ENCODE measurements at places on chromosomes 5 and 9. TPM values are rescaled to one million over a fixed set of nuclear protein-coding genes. Genes with fewer than 3 reads are reported as not detected.

GRCh38 chr5:9533562-9534364 is 12.1 kb downstream of the SEMA5A start:
- no peak for DNase-seq

GRCh38 chr5:10278658-10279279 is 28.7 kb downstream of the CCT5 start:
- no peak for DNase-seq

GRCh38 chr5:95887977-95888376 is 65.5 kb upstream of the GLRX start:
- DNase-seq = no peak

DNA sequence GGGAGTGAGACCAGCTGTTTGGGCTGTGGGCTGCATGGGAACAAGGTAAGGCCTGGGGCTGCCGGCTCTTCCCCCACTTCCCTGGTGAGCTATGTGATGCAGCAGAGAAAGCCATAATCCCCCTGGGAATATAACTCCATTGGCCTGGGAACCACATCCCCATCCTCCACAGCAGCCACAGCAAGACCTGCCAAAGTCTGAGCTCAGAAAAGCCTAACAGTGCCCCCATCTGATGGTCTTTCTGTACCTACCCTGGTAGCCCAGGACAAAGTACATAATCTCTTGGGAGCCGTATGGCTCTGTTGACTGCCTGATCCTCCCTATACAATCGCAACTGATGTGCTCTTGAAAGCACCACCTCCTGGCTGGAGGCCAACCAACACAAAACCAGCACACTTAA is 432.6 kb downstream of the CDH18 start:
- no peak for DNase-seq

DNA sequence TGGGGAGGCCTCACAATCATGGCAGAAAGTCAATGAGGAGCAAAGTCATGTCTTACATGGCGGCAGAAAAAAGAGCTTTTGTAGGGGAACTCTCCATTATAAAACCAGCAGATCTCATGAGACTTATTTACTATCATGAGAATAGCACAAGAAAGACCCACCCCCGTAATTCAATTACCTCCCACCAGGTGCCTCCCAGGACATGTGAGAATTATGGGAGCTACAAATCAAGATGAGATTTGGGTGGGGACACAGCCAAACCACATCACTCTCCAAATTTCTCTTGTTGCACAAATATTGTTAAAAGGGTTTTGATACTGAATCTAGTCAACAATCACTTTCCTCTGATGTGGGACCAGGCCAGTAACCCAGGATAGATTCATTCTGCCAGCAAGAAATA is 1176.1 kb downstream of the CDH9 start:
- DNase-seq = no peak

DNA sequence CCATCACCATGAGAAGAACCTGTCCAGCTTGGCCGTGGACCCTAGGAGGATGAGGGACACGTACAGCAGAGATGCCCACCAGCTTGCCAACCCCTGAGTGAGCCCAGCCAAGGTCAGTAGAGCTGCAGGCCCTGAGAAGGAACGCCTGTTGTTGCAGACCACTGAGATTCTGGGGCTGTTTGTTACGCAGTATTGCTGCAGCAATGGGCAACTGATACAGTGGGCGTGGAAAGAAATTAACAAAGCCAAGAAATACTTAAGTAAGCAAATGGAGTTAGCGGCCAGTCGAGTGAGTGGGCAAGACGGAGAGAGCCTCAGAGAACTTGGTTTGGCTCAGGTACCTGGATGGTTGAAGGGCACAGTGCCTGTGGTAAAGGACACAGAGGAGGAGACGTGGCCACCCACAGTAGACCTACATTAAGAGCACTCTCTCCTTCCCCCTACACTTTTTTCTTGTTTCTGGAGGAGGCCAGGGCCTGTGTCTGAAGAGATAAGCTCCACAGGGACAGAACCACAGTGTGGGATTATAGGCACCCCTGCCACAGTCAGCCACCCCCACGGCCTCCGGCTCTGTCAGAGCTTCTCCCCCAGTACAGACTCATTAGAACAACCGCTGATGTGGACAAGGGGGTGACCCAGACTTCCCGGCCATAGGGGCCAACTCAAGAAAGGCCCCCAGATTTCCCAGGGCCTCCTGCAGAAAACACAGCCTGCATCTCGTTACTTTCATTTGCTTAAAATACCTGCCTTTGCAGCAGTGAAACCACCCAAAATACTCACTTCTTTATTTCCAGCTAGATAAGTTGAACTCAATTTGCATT is 40.1 kb upstream of the GRHPR start:
- no peak for DNase-seq

DNA sequence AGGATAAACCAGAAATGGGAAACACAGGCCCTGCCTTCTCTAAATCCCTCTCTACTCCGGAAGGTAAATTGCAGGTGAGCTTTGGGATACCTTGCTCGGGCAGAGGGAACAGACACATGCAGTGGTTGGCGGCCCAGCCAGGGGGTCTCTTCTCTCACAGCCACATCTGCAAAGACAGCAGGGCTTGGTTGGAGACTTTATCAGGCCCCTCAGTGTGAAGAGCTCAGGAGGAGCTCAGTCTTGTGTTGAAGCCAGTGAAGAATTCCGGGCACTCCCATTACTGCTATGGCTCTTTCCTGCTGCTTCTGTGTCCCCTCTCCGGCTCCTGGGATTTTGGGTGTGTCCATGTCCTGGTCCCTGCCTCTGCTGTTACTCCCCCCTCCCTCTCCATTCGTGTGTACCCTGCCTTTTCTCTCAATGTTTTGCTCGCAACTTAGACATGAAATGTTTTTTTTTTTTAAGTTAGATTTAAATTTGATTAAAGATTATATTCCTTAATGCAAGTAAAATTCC is 99.8 kb downstream of the TRIO start:
- DNase-seq = no peak

- no peak for DNase-seq
These were observed 81.5 kb upstream of the CHD1 start for GRCh38 chr5:99010294-99010693.

GRCh38 chr9:80605793-80606192 is 1034.0 kb downstream of the TLE4 start:
- DNase-seq = no peak

DNA sequence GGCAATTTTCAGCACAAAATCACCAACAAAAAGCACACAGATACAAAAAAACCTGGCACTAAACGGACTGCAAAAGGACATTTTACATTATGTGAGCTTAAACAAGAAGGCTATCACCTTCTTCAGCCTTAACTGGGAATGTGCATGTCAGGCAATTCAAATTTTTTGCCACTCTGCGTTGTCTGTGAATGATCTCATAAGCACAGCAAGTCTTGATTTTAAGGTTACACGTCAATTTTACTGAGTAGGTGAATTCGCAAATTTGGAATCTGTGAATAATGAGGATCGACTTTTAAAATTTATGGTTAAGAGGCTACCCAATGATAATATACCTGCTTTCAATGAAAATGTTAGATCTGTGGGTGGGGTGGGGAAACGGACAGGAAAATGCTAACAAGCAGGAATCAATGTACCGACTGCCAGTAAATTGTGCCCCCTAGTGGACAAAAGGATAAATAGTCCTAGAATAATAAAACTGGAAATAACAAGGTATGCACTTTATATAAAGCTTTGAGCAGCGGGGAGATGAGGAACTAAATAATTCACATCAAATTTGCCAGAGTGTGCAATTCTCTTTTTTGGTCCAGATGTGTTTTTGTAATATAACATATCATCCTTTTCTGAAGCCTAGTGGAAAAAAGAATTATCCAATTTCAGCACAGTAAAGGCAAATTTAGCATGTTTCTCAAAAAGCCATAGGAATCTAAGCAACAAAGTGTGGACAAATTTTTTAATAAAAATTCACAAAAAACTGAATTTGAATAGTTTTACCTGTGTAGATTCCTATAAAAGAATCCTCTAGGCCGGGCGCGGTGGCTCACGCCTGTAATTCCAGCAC is 20.5 kb downstream of the EQTN start:
- DNase-seq = peak; percentile 43

DNA sequence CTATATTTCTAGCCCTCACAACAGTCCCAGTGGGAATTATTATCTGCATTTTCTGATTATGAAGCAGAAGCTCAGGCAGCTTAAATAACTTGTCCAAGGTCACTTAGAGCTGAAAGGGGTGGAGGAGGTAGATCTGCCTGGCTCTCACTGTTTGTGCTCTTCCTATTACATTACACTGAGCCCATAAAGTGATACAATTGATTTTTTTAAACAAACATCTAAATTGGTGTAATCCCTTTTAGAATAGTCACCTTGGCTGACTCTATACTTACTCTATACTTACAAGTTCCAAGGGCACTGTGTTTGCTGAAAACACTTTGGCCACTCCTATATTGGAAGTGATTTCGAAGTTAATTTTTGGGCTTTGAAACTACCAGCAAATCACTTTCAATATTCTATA is 144.7 kb downstream of the APBA1 start:
- no peak for DNase-seq

DNA sequence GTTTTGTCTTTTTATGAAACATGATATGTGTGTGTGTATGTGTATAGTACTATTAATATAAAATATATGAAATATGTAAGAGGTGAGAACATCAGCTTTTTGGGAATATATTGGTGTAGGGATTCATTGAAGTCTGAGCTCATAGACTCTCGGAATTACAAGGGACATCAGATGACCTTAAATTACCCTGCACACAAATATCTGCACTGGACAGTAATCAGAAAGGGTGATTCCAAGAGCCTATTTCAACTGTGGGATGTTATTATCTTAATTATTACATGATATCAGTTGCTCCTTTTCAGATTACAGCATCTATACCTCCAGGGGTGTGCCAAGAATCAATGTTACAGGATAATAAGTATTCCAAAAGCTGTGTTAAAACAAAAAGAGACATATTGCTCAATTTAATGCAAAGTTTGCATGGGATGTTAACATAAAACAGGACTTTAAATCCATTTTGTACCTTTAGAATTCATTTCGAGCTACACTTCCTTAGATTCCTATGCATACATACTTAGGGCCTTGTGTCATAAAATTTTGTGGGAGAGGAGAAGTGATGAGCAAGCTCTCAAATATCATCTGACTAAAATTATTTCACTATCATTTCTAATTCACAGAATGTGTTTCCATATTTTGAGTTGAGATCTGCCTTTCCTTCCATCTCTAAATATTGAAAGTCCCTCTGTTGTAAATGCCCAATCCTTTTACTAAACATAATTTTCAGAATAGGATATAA is 365.2 kb downstream of the BRINP1 start:
- DNase-seq = peak; percentile 64

The SLC6A3 gene
- total RNA-seq = not detected

The PCDHA10 gene
- total RNA-seq = 0.06 TPM

The RGS14 gene
- total RNA-seq = 17.1 TPM

The MEGF10 gene
- total RNA-seq = 0.52 TPM

The ITK gene
- total RNA-seq = 0.29 TPM

The GZMA gene
- total RNA-seq = not detected

The LAMC3 gene
- total RNA-seq = 0.29 TPM

The CTNND2 gene
- total RNA-seq = 0.12 TPM

All from epithelial cell of proximal tubule (primary cell).